ENCODE measurements at places on chromosomes 1 and 21. TPM values are rescaled to one million over a fixed set of nuclear protein-coding genes. Genes with fewer than 3 reads are reported as not detected.

Gene APCS
- polyA plus RNA-seq: not detected

Gene MTARC1
- 5.4 TPM for polyA plus RNA-seq

Gene OLFM3
- polyA plus RNA-seq: not detected

Gene LCE1B
- not detected for polyA plus RNA-seq
